Large intestine (tissue), 12 donors: ENCODE measurements at places on chromosomes 12 and 14.

DNA sequence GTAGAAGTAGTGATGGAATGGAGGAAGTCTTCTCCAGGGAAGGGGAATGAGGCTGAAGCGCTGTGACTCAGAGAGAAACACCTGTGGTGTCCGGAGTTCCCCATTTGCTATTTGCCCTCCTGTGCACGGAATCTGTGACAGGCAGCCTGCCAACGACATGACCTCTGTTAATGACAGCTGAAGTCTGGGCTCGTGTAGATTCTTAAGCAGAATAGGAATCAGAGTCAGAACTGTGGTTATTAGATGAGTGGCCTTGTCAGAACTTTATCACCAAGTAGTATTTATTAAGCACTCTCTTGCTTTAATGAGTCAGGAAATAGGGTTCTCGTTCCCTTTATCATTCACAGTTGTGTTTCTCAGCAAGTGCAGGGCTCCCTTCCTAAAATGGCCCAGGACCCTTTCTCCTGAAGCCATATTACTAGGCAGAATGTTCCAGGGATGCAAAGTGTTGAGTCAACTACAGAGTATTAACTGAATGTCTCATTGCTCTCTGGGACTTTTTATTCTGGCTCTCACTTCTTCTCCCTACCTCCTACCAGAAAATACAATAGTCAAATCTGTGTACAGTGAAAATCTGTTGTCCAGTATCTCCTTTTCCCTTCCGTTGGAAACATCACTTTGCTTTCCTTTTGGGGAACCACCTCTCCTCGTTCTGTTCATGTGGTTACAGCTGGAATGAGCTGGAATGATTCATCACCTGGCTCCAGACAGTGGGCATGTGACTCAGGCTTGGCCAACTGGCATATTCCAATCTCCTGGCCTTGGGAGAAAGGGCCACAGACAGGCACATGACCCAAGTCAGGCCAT lies 77.8 kb upstream of the MAX start:
- peak; percentile 62 for DNase-seq

DNA sequence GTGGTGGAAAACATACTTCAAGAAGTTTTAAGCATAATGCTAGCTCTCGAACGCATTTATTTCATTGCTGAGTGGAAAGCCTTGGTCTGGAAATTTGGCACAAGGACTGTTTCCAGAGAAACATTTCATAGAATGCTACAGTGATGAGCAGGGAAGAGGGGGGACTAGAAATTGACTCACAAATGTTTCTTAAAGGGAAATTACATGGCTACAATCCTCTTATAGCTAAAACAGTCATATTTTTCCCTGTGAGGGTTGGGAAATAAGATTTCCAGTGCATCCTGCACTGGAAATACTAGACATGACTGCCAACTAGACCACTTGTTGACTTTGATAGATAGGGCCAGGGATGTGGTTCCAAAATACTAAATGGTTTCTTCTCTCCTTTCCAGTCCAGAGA lies 197.3 kb upstream of the RGS6 start:
- no peak for DNase-seq

GRCh38 chr12:70758494-70758845 lies 121.2 kb upstream of the PTPRB start:
- no peak for DNase-seq

DNA sequence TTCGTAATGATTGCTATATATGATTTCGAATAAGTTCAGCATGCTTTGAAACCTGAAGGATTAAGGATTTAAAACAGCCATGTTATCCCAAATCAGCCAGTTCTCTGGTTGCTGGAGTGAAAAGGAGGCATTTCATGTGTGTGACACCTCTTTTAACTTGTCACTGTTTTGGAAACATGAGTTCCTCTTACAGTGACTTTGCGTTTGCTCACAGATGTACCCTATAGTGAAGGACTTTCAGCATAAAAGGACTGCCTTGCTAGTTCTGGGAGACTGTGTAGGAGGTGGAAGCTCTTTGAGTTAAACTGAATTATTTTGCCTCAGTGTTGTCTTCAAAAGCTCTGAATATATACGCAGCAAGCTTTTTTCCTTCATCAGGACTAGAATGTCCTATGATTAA lies 7.6 kb downstream of the RNASE11 start:
- DNase-seq = no peak

DNA sequence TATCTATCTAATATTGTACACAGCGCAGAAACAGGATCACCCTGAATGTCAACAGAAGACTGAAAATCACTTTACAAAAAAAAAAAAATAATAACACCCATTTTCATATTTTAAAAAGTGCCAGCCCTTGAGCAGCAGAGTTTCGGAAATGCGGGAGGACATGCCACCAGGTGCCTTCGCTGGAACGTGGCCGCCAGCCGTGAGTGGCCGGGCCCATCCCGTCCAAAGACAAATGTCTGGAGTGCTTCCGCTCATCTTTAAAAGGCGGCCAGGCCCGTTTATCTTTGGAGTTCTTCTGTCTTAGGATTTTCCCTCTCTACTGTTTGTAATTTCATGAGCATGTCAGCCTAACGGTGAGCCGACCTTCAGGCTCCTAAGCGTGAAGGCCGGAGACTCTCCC lies 43.5 kb downstream of the LRTM2 start:
- DNase-seq = no peak

DNA sequence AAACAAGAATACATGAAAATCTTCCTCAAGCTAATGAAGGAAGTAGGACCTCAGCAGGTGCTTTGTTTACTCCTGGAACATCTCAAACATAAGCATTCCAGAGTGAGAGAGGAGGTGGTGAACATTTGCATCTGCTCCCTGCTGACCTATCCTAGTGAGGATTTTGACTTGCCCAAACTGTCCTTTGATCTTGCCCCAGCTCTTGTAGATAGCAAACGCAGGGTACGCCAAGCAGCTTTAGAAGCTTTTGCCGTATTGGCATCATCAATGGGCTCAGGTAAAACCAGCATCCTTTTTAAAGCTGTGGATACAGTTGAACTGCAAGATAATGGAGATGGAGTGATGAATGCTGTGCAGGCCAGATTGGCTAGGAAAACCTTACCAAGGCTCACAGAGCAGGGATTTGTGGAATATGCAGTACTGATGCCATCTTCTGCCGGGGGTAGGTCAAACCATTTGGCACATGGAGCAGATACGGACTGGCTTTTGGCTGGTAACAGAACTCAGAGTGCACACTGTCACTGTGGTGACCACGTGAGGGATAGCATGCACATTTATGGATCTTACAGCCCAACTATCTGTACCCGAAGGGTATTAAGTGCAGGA lies 1.9 kb downstream of the TOGARAM1 start:
- no peak for DNase-seq

DNA sequence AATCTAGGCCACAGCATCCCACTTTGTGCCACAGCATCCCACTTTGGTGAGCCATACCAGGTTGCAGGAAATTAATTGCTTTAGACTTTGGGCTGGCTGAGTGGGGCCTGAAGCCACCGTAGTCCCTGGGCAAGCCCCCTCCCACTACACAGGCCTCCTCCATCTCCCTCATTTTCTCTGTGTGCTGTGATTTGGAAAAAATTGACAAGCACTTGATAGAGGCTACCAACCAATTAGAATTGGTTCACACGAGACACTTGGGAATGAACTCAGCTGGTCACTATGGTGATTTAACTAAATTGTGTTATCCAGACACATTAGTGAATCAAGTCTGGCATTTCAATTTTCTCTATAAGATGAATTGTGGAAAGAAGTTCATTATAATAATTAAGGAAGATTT lies 481.1 kb downstream of the DIO2 start:
- no peak for DNase-seq

DNA sequence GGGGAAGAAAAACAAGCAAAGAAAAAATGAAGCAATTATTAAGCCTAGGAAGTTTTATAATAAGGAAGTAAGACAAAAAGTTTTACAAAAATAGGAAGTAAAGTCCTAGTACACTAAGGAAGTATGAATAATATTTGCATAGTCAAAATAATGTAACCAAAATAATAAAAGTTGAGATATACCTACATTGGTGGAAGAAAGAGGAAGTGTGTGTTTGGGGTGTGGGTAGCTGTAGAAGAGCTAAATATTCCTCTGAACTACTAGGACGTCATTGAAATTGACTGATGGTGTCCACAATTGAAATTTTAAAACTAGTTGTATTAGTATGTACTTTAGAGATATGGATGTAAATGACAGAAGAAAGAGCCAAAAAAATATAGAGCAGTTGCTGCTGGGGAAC lies 228.4 kb upstream of the OTX2 start:
- no peak for DNase-seq

- no peak for DNase-seq
These were observed 14.7 kb downstream of the ISCA2 start for GRCh38 chr14:74508292-74508731.

DNA sequence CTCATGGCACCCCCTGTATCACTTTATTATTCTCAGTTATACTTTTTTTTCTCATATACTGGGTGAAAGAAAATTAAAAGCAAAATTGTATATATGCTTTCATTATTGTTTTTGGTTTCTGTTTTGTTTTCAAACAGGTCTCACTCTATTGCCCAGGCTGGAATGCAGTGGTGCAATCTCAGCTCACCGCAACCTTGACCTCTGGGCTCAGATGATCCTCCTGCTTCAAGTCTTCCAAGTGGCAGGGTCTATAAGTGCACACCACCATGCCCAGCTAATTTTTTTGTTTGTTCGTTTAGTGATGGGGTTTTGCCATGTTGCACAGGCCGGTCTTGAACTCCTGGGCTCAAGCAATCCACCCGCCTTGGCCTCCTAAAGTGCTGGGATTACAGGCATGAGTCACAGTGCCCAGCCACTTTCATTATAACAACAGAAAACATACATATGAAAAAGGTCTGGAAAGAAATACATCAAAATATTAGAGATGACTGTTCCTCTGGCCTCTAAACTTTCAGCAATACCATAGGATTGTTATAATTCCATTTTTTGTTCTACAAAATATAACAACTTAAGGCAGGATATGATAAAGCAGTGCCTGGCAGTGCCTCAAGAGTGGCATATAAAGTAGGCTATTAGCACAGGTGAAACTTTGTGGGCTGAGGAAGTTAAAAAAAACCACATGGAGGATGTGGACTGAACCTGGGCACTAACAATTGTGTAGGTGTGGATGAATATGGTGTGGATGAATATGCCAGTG lies 5.8 kb upstream of the NTN4 start:
- peak; percentile 41 for DNase-seq

GRCh38 chr14:61102549-61103466 lies 121.8 kb downstream of the SLC38A6 start:
- no peak for DNase-seq

DNA sequence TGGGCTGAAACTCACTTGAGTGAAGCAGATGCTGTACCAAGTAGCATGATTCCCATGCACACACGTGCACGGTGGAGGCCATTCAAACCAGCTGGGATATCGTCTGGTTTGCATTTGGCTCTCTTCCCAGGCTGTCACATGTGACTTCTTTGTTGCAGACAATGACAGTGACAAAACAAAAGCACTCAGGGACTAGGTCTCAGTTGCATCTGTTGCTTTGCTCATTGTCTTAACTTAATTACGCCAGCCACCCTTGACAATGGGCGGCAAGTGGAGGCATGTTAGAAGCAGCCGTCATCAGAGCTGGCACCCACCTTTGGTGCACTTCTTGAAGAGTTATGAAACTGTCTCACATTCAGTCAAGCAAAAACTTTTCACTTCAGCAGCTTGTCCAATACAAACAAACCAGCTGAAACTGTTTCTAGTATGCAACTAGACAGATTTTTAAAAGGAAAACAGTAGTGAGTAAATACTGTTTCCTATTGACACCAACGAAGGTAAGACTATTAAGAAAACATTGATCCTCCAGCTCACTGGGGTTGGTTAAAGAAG lies 74.3 kb downstream of the IGF1 start:
- peak; percentile 32 for DNase-seq

DNA sequence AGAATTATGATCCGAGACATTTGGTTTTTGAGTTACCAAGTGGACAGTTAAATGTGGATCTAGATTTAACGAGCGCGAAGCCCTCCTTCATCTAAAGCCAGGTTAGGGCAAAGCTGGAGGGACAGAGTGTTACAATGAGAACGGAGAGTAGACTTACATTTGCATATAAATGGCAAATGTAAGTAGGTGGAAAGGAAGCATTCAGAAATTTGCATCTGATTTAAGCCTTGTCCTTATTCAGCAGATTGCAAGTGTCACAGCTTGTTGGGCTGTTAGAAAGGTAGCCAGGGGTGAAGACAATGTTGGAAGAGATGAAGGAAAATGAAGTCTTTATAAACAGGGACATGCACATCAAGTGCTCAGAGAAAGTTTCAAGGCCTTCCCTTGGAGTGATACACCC lies 806.2 kb downstream of the GALC start:
- DNase-seq = no peak

DNA sequence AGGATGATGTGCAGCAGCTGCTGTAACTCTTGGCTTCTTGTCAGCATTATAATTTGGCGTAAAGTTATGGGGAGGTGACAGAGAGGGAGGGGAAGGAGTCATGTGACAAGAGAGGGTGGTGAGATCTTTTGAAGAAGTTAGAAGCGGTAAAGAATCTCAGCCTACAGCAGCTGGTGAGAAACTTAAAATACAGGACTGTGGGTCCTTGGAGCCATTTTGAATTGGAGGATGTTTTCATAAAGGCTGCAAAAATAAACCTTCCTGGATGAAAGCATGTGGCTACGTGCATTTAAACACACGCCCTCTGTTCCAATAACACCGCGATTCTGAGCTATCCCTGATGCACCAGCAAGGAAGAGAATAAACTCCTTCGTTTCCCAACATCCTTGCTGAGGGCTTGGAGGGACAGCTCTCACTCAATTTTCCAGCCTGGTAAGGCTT lies 133.7 kb downstream of the TMEM30B start:
- no peak for DNase-seq

- DNase-seq = no peak
These were observed 90.3 kb upstream of the EEA1 start for GRCh38 chr12:93019212-93019927.

DNA sequence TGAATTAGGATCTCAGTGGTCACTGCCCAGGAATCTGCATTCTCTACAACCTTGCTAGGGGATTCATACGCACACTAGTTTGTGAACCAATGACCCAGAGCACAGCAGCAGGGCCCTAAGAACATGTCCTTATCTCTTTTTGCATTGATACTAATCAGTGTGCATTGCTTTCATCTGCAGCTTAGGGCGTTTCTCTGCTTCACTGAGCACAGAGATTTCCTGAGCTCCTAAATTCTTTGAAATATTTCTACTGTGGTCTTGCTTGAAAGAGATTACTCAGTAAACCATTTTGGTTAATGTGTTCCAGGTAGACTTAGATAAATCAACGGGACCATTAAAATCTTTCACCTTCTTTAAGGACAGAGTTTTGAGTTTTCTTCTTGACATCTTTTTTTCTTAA lies 351.3 kb upstream of the KITLG start:
- no peak for DNase-seq

- no peak for DNase-seq
These were observed 1117.0 kb downstream of the FLRT2 start for GRCh38 chr14:86646696-86647690.
